Stimulated activated CD4-positive, alpha-beta T cell treated with anti-CD3 and anti-CD28 coated beads, Interleukin-1b, Interleukin-23, amount 100 ng/mL, for 48 hours (primary cell): ENCODE measurements at places on chromosomes 12 and 14.

DNA sequence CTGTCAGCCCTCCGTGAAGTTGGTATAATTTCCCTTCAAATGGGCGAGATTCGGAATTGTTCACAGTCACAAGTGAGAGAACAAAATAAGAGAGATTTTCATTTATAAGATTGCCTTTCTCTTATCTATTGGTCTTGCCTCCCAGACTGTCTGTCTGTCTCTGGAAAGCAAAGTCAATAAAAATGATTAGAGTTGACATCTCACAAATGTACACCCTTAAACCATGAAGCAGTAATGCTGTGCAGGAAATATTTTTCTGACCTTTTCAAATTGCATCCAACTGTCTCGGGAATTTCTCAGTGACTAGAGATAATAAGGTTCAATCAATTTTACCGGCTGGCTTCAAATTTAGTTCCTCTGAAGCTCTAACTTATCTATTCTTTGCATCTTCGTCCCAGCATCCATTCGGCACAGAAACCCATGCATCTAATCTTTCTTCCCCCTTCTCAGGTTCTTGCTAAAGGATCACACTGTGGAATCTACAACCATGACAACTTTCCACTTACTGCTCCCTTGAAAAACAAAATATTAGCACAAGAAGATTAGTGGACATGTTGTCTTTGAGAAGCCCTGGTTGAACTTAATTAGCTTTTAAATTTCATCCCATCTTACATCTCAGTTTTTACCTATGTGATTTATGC, 93.1 kb downstream of the RMST start:
- no peak for DNase-seq

DNA sequence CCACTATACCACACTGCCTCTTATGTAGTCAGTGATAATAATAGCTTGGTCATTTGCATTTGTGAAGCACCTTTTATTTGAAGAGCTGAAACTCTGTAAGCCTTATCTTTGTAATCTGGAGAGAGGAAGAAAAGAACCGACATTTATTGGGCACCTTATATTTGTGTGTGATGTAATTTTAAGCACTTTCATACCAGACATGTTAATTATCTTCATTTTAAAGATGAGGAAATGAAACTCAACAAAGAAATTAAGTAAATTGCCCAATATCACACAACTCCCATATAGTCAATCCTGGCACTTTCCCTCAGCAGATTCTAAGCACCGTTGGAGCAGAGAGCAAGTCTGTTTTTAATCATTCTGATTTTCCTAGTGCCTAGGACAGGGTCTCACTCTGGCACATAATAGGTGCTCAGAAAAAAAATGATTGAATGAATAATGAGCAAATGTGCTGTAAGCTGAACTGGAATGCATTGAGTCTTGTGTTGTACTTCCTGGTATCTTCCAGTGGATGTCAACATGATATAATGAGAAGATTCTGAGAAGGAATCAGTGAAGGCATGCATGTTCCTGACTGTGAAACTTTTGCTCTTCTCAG, 418.9 kb downstream of the ZFP36L1 start:
- no peak for DNase-seq

GRCh38 chr12:109109746-109110350, 6.5 kb upstream of the ACACB start:
- DNase-seq: no peak

GRCh38 chr14:56796259-56796658, 14.0 kb downstream of the OTX2 start:
- no peak for DNase-seq

- DNase-seq: no peak
Observed at GRCh38 chr14:104561124-104561557, 18.4 kb upstream of the C14orf180 start.

GRCh38 chr12:69821032-69821455, 4.0 kb upstream of the MYRFL start:
- no peak for DNase-seq
